ENCODE measurements at places on chromosomes 6 and 20.

DNA sequence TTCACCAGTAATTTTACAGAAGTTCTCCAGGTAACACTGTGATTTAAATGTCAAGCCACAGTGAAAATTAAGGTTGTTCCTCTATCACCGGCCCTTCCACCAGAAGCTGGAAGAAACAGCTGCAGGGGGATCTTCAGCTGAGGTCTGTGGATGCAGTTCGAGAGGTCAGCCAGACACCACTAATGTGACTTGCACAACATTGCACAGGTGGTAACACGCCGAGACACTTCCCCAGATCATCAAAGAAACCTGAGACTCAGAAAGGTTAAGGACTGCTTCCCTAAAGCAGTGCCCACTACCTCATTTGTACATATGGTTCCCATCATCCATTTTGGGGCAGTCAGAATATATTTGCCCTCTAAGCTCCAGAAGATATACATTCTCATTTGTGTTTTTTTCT is 8.1 kb upstream of the SERPINB9 start:
- DNase-seq: no peak

GRCh38 chr20:14935285-14935684 is 597.9 kb upstream of the FLRT3 start:
- DNase-seq: no peak

DNA sequence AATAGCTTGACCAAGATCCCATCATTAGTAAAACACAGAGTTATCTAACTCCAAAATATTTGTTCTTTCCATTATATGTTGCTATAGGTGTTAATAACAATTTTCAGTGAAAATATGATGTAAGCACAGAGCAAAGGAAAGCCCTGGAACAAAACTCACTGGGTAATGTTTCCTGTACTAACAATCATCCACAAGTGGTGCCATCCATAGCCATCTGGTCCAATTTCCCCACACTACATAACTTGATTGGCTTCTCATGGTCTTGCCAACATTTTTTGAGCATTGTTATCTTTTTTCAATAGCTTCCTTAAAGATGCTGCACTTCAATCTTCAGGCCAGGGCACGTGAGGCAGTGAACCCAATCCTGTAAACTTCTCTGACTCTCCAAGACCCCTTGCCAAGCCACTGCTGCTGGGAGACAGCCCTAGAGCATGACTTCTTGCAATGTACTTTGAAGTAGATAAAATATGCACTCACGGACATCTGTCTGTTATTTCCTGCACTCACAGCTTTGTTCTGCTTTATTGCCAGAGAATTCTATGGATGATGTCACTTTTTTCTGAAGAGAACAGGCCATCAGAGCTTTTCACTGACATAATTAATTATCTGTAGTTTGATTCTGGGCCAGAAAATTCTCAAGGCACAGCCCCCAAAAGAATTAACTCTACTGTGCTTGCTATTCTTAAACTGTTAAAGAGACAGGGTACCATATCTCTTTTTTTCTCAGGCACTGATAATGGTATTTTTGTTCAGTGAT is 97.5 kb upstream of the TMEM30A start:
- no peak for DNase-seq

- DNase-seq: no peak
Observed at GRCh38 chr20:47785854-47786764, 828 bp upstream of the SULF2 start.

DNA sequence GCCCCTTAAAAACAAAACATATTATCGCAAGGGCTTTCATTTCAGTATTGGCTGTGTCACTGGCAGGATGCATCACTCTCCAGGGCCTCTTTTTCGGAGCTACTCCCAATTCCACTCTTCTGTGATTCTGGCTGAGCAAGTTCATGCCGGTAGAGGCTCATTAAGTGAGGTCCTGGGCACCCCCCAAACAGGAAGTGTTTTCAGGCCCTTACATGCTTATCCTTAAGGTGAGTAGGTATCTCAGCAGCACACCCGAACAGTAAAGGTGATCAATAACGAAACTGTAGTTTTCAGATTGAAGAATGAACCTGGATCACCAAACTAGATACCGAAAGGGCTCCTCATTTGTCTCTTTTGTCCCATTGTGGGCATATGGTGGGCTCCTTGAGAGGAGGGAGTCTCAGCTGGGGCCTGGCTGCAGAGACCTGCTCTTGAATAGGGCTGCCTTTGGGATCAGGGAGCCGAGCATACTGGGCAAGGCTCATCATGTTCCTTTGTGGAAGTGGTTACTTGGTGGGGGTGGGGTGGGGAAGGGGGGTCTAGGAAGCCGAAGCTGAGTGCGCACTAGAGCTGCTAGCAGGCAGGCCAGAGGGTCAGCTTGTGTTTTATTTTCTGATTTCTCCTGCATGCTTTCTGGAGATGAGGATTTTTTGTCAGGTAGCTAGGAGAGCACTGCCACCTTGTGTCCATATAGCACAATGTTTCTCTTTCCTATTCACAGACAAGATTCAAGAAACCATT is 65.2 kb downstream of the CDS2 start:
- no peak for DNase-seq

- no peak for DNase-seq
Observed at GRCh38 chr20:6122111-6122872, 538 bp downstream of the FERMT1 start.

GRCh38 chr20:5149892-5150225 is 23.1 kb downstream of the CDS2 start:
- no peak for DNase-seq

DNA sequence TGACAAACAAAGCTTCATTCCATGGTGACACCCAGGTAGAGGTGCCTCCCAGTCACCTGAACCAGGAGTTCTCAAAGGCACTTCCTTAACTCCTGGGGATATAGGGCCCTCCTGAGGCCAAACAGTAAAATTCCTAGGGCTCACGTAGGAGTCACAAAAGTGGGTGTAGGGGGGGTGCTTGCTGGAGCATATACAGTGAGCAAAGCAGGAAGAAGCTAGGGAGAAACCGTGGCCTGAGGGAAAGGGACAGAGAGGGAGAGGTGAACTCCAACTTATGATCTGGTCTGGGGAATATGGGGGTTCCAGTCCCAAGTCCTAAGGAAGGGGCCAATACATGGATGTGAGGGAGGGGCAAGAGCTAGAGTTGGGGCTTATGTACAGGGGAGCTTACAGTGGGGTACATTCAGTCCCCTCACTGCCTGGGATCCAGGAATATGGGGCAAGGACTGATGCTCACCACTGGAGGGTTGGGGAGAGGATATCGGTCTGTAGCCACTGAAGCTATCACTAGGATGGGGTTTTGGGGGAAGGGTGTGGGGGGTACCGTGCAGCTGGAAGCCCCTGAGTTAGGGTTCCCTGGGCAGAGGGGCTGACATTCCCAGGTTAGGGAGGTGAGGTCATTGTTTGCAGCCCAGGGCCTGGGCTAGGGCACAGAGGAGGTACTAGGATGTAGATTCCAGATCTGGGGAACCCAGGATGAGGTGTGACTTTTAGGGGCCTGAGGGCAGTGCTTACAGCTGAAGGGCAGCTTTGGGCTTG is 950 bp downstream of the PEDS1 start:
- DNase-seq: no peak

- no peak for DNase-seq
Observed at GRCh38 chr6:15888798-15889772, 226.3 kb upstream of the DTNBP1 start.

DNA sequence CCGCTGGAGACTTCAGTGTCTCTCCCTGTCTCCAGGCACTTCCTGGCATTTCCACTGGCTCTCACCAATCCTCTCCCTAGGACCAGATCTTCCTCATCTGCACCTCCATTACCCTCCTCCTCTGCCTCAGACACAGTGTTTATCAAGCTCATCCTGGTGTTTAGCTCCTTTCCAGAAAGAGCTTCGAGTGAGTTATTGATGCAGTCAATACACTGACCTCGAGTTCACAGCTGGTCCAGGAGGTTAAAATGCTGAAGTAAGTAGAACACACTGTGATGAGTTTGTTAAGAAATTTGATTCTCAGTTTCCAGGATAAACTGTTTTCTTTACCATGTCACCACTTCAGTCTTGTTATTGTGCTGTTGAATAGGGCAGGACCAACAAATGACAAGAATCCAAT is 42.1 kb upstream of the ARMC2 start:
- no peak for DNase-seq

GRCh38 chr6:49847673-49848072 is 18.7 kb downstream of the CRISP1 start:
- no peak for DNase-seq

- DNase-seq: no peak
Observed at GRCh38 chr6:128370072-128370471, 150.3 kb downstream of the PTPRK start.

- no peak for DNase-seq
Observed at GRCh38 chr6:6686748-6687601, 98.5 kb downstream of the LY86 start.

GRCh38 chr6:128538763-128539162 is 18.4 kb upstream of the PTPRK start:
- DNase-seq: no peak

- no peak for DNase-seq
Observed at GRCh38 chr20:34579979-34580940, 21.7 kb downstream of the MAP1LC3A start.

GRCh38 chr6:21804941-21805610 is 211.5 kb downstream of the SOX4 start:
- DNase-seq: no peak

- DNase-seq: no peak
Observed at GRCh38 chr6:40720375-40720748, 133.2 kb upstream of the LRFN2 start.

DNA sequence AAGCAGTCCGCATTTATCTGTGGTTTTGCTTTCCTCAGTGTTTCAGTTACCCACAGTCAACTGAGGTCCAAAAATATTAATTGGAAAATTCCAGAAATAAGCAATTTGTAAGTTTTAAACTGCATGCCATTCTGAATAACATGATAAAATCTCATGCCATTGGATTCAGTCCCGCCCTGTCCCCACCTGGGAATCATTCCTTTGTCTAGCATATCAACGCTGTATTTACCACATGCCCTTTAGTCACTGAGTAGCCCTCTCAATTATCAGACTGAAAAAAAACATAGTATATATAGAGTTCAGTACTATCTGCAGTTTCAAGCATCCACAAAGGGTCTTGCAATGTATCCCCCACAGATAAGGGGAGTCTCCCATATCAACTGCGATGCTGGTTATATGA is 17.1 kb downstream of the RANBP9 start:
- no peak for DNase-seq

DNA sequence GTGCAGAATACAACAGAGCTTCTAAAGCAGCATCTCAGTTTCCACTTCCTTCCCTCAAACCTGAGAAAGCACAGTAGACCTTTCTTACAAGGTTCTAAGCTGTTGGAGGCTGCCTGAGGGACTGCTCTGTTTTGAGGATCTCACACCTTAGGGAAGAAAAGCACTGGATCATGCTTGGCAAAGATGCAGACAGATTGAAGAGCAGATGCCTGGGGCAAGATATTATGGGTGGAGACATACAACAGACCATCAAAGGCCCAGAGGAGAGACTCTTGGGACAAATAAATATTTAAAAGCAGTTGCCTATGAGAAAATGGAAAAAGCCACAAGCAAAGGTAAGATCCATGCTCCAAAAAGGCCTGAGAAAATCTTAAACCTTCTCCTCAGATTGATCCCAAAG is 6.2 kb downstream of the ZNF337 start:
- DNase-seq: no peak

DNA sequence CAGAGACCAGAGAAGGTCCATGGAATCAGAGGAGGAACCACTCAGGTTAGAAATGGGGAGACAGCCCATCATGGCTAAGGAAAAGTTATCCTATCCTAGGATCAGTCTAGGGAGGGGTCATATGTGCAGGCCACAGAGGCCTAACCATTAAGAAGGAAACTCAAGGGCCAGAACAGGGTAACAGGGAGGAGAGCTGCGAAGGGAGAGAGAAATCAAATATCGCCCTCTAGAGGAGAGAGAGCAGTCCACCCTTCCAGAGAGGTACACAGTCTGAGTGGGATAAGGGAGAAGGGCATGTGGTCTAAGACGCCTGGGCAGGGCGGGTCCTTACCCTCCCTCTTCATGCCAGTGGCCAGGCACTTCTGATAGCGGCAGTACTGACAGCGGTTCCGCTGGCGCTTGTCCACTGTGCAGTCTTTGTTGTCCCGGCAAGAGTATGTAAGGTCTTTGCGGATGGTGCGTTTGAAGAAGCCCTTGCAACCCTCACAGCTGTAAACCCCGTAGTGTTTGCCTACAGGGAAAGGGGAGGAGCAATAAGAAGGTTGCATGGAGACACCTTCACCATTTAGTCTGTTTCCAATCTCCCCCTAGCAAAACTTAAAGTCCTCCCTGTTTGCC is 2.9 kb downstream of the RXRB start:
- DNase-seq: no peak

- DNase-seq: no peak
Observed at GRCh38 chr6:124984668-124985338, 22.6 kb downstream of the RNF217 start.

GRCh38 chr6:77620278-77620882 is 32.5 kb upstream of the MEI4 start:
- DNase-seq: no peak

DNA sequence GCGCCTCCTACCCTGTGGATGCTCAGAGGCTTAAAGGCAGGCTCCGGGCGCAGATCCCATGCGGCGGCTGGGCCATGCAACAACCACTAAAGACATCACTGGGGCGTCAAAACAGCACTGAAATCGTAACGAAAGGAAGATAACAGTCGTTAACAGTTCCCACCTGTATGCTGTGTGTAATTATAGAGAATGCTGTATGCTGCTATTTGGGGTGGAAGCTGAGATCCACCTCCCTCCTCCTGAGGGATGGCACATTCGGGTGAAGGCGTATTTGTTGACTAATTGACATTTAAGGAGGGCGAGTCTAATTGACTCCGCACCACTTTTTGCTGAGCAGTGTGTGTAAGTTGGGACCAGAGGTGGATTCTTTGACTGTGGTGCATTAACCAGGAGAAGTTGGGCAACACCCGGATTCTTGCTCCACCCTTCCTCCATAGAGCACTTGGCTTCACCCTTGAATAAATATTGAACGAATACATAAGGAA is 687 bp downstream of the SLC35A1 start:
- DNase-seq: no peak

- DNase-seq: no peak
Observed at GRCh38 chr6:21022343-21023107, 488.3 kb downstream of the CDKAL1 start.

GRCh38 chr20:6705106-6705766 is 62.2 kb upstream of the BMP2 start:
- DNase-seq: no peak

DNA sequence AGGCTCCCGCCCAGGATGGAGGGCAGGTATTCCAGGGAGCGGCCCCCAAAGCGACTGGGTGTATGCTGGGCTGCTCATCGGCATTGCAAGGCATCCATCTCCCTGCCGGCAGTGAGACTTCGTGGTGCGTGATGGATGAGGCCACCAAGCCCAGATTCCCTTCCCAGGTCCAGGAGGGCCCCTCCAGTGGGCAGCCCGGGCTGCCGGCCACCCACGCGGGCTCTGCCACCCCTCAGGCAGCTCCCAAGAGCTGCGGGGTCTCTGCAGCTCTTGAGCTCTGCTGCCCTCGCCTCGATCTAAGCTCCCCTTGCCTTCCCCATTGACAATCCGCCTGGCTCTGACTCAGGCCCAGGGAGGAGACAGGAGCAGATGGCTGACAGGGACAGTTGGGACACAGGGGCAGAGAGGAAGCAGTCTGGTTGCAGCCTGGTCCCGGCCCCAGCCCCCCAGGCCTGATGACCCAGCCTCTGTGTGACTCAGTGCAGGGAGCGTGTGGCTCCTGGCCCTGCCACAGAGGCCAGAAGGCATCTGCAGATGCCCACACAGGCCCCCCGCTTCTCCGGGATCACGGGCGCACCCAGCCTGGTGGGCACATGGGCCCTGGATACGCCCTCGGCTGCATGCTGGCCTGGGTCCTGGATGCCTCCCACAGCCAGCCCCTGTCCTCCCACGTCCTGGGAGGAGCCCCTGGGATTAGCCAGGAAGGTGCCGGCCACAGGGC is 33.0 kb downstream of the SLCO4A1 start:
- DNase-seq: no peak

- no peak for DNase-seq
Observed at GRCh38 chr20:47708140-47708807, 77.0 kb downstream of the SULF2 start.
